ENCODE measurements at places on chromosomes 2 and 18.

DNA sequence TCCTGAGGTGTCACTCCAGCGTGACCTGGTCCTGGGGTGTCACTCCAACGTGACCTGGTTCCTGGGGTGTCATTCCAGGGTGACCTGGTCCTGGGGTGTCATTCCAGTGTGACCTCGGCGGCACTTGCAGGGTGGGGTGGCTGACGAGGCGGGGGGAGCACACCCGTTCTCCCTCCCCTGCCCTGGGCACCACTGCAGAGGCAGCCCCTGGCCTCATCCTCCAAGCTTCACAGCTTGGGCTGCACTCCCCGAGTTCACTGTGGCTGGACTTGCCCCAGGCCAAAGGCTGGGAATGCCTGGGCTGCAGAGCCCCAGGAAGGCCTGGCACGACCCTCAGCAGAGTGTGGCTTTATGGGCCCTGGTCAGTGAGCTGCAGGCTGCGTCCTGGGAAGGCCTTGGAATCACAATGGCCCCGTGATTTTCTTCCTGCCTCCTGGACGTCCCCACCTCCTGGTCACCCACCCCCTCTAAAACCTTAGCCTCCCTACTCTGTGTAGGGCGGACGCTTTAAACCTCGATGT is 88.3 kb downstream of the NFATC1 start:
- DNase-seq: no peak

GRCh38 chr2:23828986-23829385 is 97.9 kb downstream of the ATAD2B start:
- no peak for DNase-seq

DNA sequence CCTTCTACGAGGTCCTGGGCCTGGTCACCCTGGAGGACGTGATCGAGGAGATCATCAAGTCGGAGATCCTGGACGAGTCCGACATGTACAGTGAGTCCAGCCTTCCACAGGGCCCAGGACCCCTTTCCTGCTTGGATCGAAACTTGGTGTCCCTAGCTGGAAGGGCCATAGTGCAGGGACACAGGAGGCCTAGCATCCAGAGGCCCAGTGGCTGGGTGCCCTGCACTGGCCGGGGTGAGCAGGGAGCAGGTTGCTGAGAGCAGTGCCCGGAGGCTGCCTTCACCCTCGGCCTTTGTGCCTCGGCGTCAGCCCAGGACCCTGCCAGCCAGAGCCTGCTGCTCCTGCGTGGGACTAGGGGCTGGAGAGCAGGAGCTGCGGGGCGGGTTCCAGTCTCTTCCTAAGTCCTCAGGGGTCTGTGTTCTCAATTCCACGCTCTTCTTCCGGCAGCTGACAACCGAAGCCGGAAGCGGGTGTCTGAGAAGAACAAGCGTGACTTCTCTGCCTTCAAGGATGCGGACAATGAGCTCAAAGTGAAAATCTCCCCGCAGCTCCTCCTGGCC is 18.9 kb upstream of the CNNM3 start:
- DNase-seq: no peak

GRCh38 chr18:3071676-3072075 is 58.7 kb upstream of the LPIN2 start:
- no peak for DNase-seq

- peak; percentile 61 for DNase-seq
These were observed 106.0 kb downstream of the DTNB start for GRCh38 chr2:25567406-25567805.

DNA sequence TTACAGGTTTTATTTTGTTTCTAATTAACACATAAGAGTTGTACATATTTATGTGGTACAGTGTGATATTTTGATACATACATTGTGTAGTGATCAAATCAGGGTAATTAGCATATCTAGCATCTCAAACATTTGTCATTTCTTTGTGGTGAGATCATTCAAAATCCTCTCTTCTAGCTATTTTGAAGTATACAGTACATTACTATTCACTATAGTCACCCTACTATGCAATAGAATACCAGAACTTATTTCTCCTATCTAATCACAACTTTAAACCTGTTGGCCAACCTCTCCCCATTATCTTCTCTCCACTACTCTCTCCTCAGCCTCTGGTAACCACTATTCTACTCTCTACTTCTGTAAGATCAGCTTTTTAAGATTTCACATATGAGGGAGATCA is 325.8 kb downstream of the CYP26B1 start:
- no peak for DNase-seq

- DNase-seq: no peak
These were observed 77.6 kb upstream of the FOXI3 start for GRCh38 chr2:88530081-88530480.

DNA sequence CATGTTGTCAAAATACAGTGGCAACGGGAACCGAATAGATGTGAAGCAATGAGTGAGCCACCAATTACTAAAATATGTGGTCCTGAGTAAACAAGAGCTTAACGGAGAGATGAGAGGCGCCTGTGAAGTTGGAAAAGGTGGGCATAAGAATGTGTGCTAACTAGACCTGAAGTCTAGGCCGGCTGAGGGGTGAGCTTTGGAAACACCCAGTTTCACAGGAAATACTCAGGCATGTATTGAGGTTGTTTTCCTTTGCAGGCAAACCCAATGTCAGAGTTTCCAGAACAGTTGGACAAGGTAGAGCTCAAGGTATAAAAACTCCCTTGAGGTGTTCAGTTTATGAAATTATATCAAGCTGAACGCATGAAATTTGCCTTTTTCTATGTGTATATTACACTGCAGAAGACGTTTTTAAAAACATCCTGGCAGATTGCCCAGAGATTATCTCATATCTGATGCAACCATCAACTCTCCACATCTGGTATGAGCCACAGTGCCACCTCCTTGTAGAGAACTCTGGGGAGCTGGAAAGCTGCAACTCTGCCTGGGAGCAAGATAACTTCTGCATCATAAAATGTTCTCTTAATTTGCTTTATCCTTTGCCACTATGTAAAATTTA is 3.9 kb upstream of the WDSUB1 start:
- peak; percentile 70 for DNase-seq

DNA sequence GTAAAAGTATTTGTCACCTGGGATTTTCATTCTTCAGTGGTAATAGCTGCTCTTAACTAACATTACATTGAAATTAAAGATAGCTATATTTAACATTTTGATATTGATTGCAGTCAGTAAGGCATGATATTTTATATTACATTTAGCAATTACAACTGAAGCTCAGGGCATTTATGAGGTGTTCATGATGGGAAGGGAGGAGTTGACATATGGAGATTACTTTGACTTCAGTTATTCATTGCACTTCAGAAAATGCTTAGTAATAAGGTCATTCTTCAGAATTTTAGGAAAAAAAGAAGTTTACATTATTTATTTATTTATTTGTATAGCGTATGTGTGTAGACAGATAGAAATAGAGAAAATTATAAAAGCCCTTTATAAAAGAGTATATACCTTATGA is 352.0 kb downstream of the GALNT13 start:
- no peak for DNase-seq

GRCh38 chr2:98769114-98769476 is 38.2 kb upstream of the MGAT4A start:
- no peak for DNase-seq

DNA sequence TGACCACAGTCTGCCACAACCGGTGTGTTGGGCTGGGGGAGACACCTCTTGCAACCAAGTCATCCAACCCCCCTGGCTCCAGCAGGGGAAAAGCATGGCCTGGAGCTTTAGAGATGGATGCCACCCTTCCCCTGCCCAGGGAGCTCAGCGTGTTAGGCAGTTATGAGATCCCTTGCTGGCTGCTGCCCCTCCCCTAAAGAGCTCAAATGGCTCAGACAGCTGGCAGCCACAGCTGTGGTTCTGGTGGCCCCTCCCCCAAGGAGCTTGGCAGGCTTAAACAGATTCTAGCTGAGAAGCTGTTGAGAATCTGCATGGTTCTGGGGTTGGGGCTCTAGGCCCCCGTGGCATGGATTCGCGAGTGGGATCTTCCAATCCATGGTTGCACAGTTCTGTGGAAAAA is 64.7 kb downstream of the TEX51 start:
- DNase-seq: no peak

- DNase-seq: no peak
These were observed 238.4 kb downstream of the ACTR3 start for GRCh38 chr2:114128263-114128662.

DNA sequence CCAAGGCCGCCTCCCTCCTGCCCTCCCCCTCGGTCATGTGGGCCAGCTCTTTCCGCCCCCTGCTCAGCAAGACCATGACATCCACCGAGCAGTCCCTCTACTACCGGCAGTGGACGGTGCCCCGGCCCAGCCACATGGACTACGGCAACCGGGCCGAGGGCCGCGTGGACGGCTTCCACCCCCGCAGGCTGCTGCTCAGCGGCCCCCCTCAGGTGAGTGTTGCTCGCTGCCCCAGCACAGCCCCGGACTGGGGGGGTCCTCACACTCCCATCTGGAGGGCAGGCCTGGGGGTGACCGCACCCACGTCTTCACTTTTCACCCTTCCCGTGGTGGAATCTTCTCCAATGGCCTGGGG is 51.3 kb downstream of the NTSR2 start:
- DNase-seq: no peak

GRCh38 chr18:6055711-6056110 is 160.4 kb upstream of the TMEM200C start:
- DNase-seq: peak; percentile 86

- DNase-seq: no peak
These were observed 13.0 kb downstream of the TTC32 start for GRCh38 chr2:19888831-19889230.

- no peak for DNase-seq
These were observed 230.8 kb upstream of the VWC2L start for GRCh38 chr2:214180071-214180470.

- DNase-seq: peak; percentile 67
These were observed 47.7 kb downstream of the RRM2 start for GRCh38 chr2:10170256-10170655.

GRCh38 chr2:42055573-42056514 is 8.0 kb downstream of the PKDCC start:
- DNase-seq: no peak

DNA sequence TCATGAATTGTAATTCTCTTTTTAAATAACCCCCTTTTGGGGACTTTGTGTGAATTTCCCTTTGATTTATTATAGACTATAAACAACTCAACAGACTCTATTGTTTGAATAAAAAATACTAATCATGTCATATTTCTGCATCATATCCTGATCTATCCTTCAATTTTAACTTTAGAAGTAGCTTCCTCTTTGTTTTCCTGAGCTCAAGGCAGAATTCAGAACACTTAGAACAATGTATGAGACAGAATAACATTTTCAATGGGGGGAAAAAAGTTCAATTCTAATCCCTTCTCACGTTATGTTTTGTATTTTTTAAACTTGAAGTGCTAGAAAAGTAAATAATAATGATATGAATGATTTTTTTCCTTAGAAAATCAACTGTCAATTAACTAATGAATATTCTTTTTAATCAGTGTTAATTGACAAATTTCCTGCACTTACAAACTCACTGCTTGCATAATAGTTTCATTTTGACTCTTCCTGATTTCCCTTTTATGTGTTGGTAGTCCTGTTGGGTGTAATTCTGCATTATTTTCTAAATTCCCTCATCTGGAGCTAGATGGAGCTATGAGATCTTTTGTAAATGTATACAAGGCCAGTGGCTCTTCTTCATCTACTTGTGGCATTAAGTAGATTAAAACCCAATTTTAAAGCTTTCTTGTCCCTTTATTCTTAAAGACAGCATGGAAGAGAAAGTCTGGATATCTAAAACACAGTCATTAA is 326.1 kb downstream of the PARD3B start:
- peak; percentile 68 for DNase-seq

GRCh38 chr18:36195427-36196122 is 8.3 kb downstream of the MOCOS start:
- no peak for DNase-seq

- peak; percentile 77 for DNase-seq
These were observed 796 bp downstream of the MYO1B start for GRCh38 chr2:191245869-191246531.

- DNase-seq: no peak
These were observed 100.3 kb downstream of the ASAP2 start for GRCh38 chr2:9306911-9307310.
